T-helper 1 cell (primary cell): ENCODE measurements at places on chromosomes 16 and 17.

- DNase-seq, result no peak
These were observed 209.6 kb upstream of the CACNG5 start for GRCh38 chr17:66625311-66625767.

DNA sequence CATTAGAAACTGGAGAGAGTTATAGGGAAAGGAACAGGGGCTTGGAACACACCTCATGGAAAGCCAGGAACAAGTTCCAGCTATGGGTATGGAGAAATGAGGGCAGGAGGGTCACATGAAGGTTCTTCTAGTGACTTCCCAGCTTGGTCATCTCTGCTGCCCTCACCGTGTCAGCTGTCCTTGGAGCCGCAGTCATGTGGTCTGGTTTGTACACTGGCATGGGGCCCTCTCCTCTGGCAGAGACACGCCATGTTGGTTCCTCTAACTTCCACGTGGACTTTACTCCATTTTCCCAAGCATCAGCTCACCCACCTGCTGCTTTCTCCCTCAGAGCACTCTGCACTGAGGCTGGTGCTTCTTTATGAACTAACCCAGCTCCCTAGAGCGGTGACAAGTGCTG, 26.3 kb downstream of the MPG start:
- no peak for DNase-seq

DNA sequence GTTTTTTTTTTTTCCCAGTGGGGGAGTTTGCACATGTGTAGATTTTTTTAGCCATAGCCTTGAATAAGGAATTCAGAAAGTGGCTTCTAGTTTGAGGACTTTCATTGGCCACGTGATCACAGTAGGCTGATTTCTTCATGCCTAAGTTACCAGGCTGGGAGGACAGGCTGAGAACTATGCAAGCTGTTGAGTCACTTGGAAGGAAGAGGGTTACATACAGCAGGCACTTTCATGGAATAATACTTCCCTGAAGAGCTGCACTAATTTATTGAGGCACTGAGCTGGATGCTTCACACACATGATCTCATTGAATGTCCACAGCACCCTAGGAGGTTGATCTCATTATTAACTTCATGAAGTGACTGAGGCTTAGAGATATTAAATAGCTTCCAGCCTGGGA, 22.8 kb downstream of the PRKCB start:
- DNase-seq, result no peak

- DNase-seq, result no peak
These were observed at the start of gene TNFSF13 for GRCh38 chr17:7558544-7559319. TSS of gene TNFSF13 (plus strand) at chr17:7558750. CDS start at chr17:7559040, 290 bp downstream.

DNA sequence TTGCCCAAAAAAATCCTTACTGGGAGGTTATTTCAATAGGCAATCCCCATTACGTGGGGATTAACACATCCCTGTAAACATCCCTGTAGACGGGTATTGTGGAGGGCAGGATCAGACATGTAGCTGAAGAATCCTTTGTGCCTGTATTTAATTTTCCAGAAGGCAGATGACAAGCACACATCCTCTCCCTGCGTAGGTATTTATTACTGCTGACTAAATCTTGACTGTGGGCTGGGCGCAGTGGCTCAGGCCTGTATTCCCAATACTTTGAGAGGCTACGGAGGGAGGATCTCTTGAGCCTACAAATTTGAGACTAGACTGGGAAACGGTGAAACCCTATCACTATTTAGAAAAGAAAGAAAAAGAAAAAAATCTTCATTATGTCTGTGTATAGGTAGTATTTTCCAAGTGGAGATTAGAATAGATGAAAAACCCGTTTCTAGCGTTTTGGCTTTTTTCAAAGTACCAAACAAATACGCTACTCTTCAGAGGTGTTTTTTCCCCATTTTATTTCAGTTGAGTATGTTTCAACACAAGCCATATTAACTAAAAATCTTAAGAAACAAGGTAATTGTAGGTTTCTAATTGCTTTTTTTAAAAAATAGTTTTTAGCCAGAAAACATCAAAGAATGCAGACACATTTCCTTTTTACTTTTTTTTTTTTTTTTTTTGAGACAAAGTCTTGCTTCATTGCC, 1.5 kb upstream of the MARF1 start:
- DNase-seq, result no peak

DNA sequence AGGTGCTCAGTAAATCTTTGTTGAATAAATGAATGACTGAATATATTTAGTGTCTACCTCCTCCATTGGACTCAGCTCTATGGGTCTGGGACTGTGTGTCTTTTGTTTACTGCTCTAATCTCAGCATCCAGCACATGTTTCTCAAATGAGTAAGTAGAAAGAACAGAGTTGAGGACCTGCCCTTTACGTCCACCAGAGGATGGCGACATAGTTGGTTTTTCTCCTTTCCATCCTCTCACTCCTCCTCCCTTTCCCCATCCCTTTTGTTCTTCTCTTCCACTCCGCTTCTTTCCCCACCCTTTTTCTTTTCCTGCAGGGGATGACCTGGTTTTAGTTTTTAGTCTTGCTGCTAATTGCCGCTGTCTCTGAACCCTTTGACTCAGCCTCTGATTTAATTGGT, 12.1 kb upstream of the CHP2 start:
- DNase-seq, result no peak
